ENCODE measurements at places on chromosomes 6 and 20.

GRCh38 chr6:19301980-19302379, 535.2 kb upstream of the ID4 start:
- no peak for DNase-seq

DNA sequence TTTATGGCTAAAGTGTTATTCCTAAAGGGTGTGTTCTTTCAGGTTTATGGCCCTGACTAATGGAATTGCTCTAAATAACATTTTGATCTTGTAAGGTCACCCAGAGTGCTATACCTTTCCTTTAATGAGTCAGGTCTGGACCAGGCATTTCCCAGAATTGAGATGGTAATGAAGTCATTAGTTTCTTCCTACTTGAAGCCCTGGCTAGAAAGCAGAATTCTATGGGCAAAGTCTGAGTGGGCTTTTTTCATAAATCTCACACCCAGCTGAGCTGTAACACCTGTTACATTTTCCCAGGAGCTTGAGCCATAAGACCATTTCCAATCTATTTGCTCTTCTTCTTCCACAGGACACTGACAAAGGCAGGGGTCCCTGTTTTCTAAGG, 122.0 kb upstream of the ID4 start:
- no peak for DNase-seq

- no peak for DNase-seq
Observed at GRCh38 chr20:1472556-1473245, 6.1 kb upstream of the NSFL1C start.

- no peak for DNase-seq
Observed at GRCh38 chr20:24574797-24575196, 105.4 kb downstream of the SYNDIG1 start.

- no peak for DNase-seq
Observed at GRCh38 chr20:62530643-62531032, 54.8 kb upstream of the GATA5 start.

- no peak for DNase-seq
Observed at GRCh38 chr6:85678026-85678601, 35.4 kb upstream of the SYNCRIP start.

- DNase-seq: no peak
Observed at GRCh38 chr6:85343428-85343827, 106.5 kb upstream of the NT5E start.

DNA sequence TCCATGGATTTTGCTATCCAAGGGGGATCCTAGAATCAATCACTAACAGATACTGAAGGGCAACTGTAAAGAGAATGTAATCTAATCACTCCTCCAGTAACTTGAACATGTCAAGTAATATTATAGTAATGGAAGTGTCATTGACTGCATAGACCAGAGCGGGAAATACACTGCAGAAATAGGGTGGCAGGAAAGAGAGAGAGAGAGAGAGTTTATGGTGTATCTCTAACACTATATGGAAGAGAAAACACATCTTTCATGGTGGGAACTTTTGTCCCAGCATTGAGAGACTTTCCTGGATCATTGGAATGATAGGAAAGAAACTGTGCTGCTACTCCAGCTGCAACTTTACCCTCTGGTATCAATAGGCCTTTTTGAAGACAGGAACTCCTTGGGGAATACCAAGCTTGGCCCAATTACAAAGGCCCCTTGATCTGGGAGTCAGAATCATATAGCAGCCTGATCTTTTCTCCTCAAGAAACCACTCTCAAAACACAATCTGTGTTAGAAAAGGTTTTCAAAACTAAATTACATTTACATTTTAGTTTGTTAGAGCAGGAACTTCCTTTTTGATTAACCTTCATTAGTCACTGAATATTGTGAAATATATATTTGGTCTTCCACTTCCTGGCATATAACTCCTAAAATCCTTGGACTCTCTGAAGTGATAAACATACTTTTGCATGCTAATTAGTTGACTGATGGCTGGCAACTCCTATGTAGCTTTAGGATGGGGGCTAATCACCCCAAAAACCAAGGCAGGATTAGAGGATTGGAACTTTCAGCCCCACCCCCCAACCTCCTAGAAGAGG, 29.5 kb upstream of the RNGTT start:
- DNase-seq: no peak

DNA sequence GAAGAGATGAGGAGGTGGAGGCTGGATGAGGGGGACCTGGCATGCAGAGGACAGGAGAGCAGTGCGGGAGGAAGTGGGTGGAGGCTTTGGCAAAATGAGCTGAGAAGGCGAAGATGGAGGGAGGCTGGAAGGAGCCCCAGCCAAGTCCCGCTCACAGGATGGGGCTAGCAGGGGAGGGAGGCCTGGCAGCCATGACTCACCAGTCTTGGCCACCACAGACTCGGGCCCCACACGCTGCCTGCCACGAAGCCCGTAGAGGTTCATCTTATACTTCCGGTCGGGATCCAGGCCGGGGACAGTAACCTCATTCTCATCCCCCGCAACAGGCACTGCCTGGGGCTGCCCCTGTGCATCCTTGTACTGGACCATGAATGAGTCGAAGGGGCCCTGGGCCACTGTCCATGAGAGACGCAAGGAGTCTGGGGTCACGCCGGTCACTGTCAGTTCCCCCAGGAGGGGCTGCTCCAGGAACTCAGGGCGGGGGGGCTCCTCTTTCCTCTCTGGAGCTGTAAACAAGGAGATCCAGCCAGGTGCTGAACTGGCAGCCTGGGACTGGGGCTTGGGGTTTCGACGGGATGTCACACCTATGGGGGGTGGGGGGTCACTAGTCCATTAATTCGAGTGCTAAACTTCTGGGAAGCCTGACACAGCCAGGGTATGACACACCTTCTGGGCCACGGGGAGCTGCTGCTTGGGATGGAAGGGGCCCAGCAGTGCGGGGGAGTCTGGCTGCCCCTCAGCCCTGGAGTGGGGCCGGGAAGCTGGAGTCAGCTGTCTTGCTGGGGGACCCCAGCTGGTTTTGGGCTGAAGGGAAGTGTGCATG, 27.8 kb downstream of the TNXB start:
- no peak for DNase-seq

- DNase-seq: no peak
Observed at GRCh38 chr6:160439751-160440150, 91.6 kb downstream of the SLC22A3 start.

GRCh38 chr6:162090734-162091133, 636.8 kb downstream of the PRKN start:
- DNase-seq: no peak

- DNase-seq: no peak
Observed at GRCh38 chr6:34110610-34111009, 35.3 kb downstream of the GRM4 start.

DNA sequence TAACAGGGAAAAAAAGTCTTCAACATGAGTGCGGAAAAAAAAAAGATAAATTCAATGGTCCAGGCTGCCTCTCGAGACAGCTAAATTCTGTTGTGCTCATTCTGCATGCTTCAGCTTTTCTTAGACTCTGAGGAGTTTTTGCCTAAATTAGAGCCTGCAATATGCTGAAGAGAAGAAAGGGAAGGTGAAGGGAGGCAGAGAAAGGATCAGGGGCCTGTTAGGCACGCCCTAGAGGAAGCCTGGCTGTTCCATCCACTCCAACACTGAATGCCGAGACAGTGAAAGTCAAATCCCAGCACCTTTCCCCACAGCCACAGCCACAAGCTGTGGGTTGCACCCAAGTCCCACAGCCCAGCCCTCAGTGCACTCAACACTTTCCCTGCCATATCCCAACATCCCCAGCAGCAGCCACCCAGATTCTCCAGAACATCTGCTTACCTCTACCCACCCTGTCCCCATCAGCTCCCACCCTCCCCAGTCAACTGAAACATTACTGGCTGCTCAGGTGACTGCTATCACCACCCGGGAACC, 37.3 kb downstream of the PREX1 start:
- no peak for DNase-seq

DNA sequence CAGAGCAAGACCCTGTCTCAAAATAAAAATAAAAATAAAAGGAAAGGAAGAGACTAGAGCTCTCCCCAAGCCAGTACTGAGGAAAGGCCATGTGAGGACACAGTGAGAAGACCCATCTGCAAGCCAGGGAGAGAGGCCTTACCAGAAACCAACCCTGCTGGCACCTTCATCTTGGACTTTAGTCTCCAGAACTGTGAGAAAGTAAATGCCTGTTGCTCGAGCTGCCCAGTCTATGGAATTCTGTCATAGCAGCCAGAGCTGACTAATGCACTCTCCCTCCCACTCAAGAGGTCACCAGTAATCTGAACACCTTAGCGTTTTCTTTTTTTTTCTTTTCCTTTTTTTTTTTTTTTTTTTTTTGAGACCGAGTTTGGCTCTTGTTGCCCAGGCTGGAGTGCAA, 7.3 kb upstream of the PRPH2 start:
- DNase-seq: no peak

DNA sequence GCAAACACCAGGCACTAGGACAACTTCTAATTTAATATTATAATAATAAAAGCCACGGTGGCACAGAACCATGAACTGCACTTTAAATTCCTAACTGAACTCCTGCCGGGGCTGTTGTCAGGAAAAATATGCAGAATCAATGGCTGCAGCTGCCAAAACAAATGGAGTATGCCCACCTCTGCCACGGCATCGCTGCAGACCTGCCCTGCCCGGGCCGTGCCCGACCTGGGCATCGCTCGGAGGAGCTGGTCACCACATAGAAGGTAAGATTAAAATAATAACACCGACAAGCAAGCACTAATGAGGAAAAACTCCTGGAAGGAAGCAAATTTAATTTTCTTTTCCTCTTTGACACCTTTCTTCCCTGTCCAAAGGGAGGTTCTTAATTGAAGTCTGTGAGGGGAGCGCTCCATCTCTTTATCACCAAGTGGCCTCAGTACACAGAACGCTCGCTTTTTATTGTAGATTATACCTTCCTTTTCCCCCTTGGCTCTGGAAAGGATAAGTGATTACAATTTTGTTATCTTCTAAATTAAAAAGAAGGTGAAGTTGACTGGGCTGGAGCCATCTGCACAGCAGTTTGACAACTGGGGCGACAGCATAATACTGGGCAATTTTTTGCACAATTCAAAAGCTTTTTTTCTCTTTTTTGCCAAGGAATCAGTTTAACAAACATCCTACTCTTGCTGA, 351.3 kb downstream of the ZFAND3 start:
- DNase-seq: no peak

- no peak for DNase-seq
Observed at GRCh38 chr6:122567034-122567433, 43.2 kb upstream of the PKIB start.

DNA sequence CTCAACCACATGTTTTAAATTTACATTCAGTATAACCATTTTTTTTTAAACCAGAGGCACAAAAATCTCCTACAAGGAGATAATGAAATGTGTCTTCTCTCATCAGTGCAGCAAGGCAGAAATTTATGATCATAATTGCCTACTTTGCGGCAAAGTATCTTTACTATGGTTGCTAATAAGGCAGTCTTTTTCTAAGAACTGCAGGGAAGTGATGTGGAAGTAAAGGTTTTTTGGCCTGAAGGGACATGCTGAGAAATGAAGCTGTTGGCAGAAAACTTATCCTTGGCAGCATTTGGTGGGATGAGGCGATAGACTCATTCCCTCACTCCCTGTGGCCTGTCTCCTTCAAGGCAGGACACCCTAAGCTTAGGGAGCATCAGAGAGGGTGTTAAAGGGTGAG, 48.7 kb downstream of the SCGN start:
- no peak for DNase-seq

GRCh38 chr6:90118581-90118980, 178.1 kb downstream of the BACH2 start:
- no peak for DNase-seq

- DNase-seq: no peak
Observed at GRCh38 chr6:22237526-22237925, 59.3 kb downstream of the PRL start.

DNA sequence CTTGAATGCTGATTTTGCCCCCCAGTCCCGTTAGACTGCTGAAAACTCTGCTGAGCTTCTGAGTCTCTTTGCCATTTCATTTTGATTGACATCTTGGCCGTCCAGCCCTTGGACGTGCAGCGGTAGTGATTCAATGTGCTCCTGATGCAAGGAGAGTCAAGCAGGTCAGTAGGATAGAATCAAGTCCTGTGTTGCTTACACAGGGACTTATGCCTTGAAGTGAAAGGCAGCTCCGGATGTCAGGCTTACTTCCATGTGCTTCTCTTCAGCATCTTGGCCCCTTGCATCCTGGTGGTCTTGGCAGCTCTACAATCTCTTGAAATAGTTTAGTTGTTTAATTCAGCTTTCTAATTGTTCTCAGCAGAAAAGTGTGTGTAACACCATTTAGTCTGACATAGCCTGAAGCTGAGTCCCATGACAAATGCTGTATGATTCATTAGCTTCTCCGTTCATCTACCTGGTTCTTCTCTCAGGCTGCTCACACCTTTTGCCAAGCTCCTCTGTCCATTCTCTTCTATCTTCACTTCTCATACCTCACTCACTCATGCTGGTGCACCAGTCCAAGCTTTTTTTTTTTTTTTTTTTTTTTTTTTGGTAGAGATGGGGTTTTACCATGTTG, 76.0 kb downstream of the EZR start:
- no peak for DNase-seq

DNA sequence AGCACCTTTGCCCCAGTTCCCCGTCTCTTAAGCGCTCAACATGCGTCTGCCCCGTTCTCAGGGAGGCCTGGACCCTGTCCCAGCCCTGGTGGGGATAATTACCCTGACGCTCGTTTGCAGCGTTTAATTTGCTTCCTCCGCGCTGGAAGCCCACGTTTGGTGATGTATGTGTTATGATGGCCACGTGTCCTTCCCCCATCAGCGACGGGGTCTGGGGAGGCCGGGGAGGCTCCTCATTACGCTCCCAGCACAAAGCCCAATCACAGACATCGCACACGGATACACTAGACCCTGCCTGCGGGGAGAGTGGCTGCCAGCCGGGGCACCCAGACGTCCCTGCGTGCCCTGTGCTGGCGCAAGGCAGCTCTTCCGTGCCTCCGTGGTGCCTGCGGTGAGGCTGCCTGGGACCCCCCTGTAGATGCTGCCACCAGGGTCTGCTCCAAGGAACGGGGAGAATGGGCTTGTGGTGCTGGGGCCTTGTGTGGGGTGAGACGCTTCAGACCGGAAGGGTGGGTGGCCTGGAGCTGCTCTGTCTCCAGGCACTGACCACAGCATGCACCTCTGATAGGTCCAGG, 10.2 kb upstream of the CHRNA4 start:
- no peak for DNase-seq

- no peak for DNase-seq
Observed at GRCh38 chr6:132084811-132085509, 133.8 kb upstream of the CCN2 start.

- no peak for DNase-seq
Observed at GRCh38 chr20:26169506-26169905, 472.9 kb upstream of the ZNF337 start.

DNA sequence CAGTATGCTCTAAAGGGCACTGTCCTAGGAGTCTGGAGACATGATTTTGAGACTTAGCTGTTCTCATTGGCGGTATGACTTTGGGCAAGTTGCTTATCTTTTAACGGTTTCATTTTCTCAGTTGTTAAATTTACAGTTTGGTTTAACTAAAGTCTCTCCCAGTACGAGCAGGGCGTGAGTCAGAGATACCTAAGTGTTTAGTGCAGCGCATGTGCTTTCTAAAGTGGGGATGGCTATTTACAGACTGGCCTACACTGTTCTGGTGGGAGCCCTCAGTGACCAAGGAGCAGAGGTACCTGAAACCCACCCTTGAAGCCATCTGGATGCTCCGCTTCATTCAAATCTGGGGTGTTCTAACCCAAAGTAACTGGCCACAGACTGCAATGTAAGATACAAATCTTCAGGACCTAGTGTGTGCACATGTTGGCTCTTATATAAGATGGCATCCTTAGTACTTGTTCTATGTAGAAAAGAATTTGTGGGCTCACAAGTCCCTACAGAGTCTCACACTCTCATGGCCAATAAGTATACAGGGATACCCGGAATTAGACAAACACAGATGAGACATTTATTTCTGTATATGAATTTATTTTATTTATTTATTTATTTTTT, 10.7 kb downstream of the MSH5 start:
- no peak for DNase-seq

- DNase-seq: no peak
Observed at GRCh38 chr6:89045576-89045975, 35.0 kb upstream of the PNRC1 start.
